ENCODE measurements at places on chromosomes 2 and 18.

DNA sequence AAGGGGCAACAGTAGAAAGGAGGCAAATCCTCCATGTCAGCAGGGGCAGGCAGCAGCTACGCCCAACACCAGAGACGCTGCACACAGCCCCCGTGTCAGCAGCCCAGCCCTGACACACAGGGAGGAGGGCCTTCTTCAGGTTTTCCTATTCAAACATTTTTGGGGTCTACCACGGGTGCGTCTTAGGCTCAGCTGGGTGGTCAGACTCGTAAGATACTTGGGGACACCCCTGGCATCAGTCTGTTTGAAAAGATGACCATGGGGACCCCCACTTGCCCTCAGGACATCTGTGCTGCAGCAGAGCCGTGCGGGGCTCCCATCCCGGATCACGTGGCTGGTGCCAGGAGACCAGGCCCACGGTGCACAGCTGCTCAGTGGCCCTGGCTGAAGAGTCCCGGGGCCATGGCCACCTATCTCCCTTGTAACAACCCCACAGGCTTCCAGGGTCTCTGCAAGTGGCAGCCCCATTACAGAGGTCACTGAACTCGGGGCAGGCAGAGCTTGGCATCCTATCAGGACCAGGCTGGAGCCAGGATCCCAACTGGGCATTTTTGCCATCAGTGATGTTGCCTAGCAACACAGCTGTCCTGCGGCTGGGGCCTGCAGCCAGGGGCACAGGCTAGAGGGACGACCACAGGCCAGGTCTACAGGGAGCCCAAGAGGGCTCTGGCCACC, 82.5 kb downstream of the EDAR start:
- no peak for DNase-seq

DNA sequence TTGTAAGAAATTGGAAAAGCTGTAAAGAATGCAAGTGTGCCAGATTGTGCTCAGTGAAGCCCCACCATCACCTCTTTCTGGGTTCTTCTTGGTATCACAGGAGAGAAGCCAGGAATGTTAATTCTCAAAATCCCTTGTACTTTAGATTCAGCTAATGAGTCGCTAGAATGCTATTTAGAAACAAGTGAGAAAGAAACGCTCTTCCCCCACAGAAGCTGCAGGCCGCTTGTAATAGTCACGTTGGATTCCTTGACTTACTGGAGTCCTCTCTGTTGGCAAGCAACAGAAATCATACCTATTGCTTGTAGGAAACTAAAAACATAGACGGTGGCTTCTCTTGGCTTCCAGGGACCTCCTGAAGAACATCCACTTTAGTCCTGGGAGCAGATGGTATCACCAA, 375.6 kb upstream of the LRATD1 start:
- DNase-seq, result no peak

DNA sequence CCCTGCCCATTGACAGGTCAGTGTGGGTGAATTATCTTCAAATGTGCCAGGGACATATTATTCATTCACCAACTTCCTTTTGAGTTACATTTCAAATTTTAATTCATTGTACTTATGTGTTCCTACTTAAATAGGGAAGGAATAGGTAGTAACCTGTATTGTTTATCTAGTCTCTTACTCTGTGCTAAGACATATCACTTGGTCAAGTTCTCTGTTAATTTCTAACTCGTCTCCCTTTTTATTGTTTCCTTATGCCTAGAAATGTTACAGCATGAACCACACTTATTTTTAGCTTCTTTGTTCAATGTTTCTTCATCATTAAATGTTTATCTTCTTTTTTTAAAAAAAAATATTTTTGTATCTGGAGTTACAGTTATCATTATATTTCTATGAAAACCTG, 151.9 kb downstream of the HAUS1 start:
- DNase-seq, result no peak

DNA sequence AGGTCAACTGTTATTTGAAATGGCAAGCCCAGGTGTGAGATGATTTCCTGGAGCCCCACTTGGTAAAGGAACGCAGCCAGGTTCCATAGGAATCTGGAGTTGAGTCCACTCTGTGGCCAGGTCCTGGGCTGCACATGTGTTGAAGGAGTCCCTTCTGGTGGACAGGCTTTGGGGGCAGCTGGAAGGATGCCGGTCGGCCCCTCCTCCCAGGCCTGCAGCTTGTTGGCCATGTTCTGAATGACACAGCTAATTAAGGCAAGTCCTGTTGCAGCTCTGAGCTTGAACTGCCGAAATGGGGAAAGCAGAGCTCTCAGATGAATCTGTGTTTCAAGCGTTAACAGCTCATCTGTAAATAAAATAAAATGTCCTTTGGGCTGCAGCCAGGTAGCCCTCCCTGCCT, 23.8 kb downstream of the EN1 start:
- DNase-seq, result no peak

GRCh38 chr18:11495441-11495840, 114.0 kb upstream of the SLC35G4 start:
- no peak for DNase-seq

- DNase-seq, result no peak
Observed at GRCh38 chr2:165572151-165572550, 102.7 kb downstream of the CSRNP3 start.

DNA sequence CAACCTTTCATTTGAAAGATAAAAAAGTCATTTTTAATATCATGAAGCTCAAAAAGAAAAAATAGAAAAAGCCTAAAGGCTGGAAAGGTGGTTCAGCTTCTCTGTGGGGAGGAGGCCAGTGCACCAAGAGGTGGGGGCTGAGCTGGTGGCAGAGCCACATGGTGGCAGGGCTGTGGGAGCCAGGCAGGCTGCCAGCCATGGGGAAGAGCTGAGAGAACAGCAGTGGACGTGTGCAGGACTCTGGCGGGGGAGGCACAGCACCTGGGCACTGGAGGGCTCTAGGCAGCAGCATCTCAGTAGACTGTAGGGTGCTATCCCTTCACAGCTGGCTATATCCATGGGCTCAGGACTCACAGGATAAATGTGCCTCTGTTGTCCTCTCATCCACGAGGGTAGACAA, 47.8 kb downstream of the STK25 start:
- DNase-seq, result no peak

- no peak for DNase-seq
Observed at GRCh38 chr2:97998431-97999005, 2.8 kb upstream of the TMEM131 start.

GRCh38 chr2:30443081-30443480, 4.0 kb upstream of the LCLAT1 start:
- DNase-seq, result no peak

Data from NB4 (cell line).